ENCODE measurements at places on chromosomes 1 and 21. TPM values are rescaled to one million over a fixed set of nuclear protein-coding genes. Genes with fewer than 3 reads are reported as not detected.

DNA sequence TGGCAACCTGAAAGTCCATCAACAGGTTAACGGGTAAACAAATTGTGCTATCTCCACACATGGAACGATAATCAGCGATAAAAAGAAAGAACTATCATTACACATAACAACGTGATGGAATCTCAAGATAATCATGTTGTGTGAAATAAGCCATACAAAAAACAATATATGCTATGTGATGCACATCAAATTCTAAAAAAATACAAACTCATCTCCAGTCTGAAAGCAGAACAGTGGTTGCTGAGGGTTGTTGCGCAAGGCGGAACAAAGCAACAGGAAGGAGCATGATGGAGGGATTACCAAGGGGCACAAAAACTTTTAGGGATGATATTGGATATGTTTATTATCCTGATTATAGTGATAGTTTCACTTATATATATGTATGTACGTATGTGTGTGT lies 324.8 kb downstream of the VAV3 start:
- no peak for DNase-seq

DNA sequence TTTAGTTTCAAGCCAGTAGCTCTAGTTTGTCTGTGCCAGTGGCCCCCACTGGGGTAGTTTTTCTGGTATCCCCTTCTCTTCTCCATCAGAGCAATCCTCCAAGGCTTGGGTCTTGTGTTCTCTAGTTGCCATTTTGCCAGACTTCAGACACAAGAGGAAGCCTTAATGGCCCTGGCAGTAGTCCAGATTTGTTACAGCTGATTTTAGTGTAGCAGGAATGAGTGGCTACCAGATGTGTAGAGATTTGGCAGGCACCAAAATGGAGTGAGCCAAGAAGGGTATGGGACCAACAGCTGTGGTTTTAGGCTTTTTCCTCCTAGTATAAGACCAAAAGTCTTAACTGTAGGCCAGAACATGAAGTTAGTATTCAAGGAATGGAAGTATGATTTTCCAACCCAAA lies 56.8 kb downstream of the ACP6 start:
- DNase-seq: no peak

The TSTD1 gene
- polyA plus RNA-seq: 36.7 TPM

- no peak for DNase-seq
These were observed 96.7 kb downstream of the PTPRU start for GRCh38 chr1:29333008-29333407.

- DNase-seq: no peak
These were observed 273.8 kb downstream of the PTBP2 start for GRCh38 chr1:96995351-96995750.

DNA sequence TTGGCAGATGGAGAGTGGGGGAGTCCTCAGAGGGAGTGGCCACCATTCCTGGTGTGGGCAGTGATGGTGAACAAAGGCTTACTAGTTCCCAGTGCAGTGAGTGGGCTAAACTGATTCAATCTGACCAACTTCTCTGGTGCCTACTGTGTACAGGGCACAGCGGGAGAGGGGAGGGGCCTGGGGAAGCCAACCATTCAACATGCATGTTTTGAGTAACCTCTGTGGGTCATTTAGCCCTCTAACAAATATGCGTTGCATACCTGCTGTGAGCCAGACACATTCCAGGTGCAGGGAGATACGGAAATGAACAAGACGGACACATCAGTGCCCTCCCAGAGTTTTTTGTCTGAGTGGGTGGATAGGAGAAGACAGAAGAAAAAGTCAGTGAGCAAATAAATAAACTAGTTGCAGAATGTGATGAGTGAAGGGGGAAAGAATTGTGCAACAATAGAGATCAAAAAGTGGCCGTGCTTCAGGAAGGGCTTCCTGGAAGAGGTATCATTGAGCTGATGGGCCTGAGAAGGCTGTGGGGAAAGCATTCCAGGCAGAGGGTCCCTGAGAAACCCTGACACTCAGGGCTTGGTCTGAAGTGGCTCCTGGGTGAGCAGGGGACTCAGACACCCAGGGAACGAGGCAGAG lies 78.8 kb downstream of the EPHB2 start:
- DNase-seq: no peak

DNA sequence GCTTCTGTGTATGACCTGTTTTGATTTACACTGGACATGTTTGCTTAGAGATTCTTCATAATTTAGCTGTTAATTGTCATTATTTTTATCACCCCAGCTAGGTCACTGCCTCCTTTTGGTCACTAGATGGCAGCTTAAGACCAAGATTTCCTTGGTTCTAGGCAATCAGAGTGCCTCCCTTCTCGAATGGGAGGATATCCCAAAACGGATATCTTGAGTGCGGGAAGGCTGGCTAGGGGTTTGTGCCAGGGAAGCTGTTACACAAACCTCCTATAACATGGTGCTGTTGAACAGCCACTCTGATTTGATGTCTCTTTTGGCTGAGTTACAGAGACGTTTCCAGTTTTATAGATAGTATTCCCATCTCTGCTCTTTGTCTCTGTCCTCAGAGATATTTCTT lies 283.5 kb downstream of the S1PR1 start:
- DNase-seq: no peak

GRCh38 chr1:40886318-40887011 lies 24.3 kb upstream of the CITED4 start:
- no peak for DNase-seq

The DYRK3 gene
- 5.6 TPM for polyA plus RNA-seq

The IFNAR2 gene
- 17.5 TPM for polyA plus RNA-seq

- no peak for DNase-seq
These were observed 27.7 kb downstream of the CR1L start for GRCh38 chr1:207672522-207673130.

The ASPM gene
- polyA plus RNA-seq: 0.11 TPM

- DNase-seq: no peak
These were observed 552.8 kb upstream of the NR5A2 start for GRCh38 chr1:199474738-199475137.

DNA sequence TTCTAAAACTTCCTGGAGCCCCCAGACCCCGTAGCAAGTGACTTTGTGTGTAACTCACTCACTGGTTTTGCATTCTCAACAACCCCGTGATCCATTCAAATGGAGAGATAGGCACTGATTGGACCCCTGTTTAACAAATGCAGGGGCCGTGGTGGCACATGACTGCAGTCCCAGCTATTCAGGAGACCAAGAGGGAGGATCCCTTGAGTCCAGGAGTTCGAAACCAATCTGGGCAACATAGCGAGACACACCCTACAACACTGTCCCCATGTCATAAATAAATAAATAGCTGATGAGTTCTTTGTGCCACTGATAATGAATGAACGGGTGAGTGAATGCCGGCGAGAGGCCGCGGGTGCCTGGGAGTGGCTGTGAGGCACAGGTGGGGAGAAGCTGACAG lies 59.4 kb upstream of the PAX7 start:
- DNase-seq: no peak

The SPRR2E gene
- polyA plus RNA-seq: not detected

The HAO2 gene
- polyA plus RNA-seq: 0.09 TPM

DNA sequence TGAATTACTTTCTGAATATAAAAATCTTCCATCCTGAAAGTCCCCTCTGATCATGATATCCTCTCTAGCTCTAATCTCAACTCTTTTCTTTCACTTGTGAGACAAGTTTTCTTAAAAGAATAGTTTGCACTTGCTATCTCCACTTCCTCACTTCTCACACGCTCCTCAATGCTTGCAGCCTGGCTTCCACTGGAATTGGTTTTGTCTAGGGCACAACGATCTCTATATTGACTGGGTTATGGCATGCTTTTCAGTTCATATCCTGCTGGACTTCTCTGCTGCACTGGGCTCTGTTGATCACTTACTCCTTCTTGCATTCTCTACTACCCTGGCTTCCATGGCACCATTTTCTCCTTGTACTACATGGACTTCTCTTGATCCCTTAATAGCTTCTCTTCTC lies 474 bp downstream of the FCRLA start:
- no peak for DNase-seq

The KLF17 gene
- polyA plus RNA-seq: 1.3 TPM

The PIP5K1A gene
- polyA plus RNA-seq: 22.1 TPM

All from urinary bladder (tissue), 4 donors.